ENCODE measurements at places on chromosomes 1 and 21. TPM values are rescaled to one million over a fixed set of nuclear protein-coding genes. Genes with fewer than 3 reads are reported as not detected.
A peak's percentile ranks its signal among the peaks of the same experiment; 100 is the strongest.

GRCh38 chr1:177872308-177872900 lies 97.5 kb downstream of the SEC16B start:
- DNase-seq = no peak
- no peak overlapping the region for H3K27ac ChIP-seq

SLC5A9 gene
- not detected for polyA plus RNA-seq

- H3K27me3 ChIP-seq = no peaks in the 10 kb centered on the region
- H3K27ac ChIP-seq = no peak overlapping the region
- H3K4me1 ChIP-seq = no peaks in the 10 kb centered on the region
- H3K36me3 ChIP-seq = no peaks in the 10 kb centered on the region
- no peak overlapping the region for H3K4me3 ChIP-seq
Observed at GRCh38 chr21:40947713-40948112, 100.8 kb upstream of the DSCAM start.

- no peak overlapping the region for H3K27ac ChIP-seq
- no peak overlapping the region for H3K4me3 ChIP-seq
- no peak for DNase-seq
Observed at GRCh38 chr1:1187938-1188337, 14.3 kb downstream of the TTLL10 start.

- no peaks in the 10 kb centered on the region for H3K4me1 ChIP-seq
- no peak overlapping the region for H3K27ac ChIP-seq
- 0 out of 2 replicates have a peak, but pooled peaks cover 2% of the 10 kb centered on the region for H3K27me3 ChIP-seq
- H3K36me3 ChIP-seq = no peaks in the 10 kb centered on the region
Observed at GRCh38 chr1:232883992-232884661, 66.3 kb upstream of the NTPCR start.

APCS gene
- polyA plus RNA-seq = not detected

DNA sequence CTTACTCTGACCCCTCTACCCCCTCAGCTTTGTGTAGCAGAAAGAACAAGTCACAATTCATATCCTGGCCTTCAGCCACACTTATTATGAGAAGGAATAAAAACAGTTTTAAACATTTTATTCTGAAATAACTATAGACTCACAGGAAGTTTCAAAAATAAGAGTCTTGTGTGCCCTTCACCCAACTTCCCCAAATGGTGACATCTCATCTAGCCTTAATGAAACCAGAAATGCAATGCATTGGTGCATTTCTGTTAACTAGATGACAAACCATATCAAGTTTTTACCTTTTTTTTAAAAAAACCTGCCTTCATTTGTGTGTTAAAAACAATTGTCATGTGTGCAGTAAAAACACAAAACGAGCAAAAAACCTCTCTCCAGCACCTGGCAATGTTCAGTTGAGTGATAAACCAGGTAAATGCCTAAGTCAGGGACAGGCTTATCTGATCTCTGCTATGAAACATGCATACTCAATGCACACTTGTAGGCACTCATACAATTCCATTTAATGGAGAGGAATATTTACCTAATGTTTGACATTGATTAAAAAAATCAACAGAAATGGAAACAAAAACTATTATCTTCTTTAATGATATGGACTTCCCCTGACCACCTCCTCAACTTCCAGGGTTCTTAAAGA lies 51.5 kb downstream of the SH3BGR start:
- H3K4me3 ChIP-seq = no peak overlapping the region
- no peaks in the 10 kb centered on the region for H3K4me1 ChIP-seq
- DNase-seq = no peak
- no peaks in the 10 kb centered on the region for H3K27me3 ChIP-seq
- H3K36me3 ChIP-seq = no peaks in the 10 kb centered on the region
- H3K27ac ChIP-seq = no peak overlapping the region

- H3K27ac ChIP-seq = no peak overlapping the region
- no peaks in the 10 kb centered on the region for H3K27me3 ChIP-seq
- H3K4me1 ChIP-seq = peaks cover 8% of the 10 kb centered on the region
- H3K4me3 ChIP-seq = no peak overlapping the region
Observed at GRCh38 chr1:27394925-27395324, 2.5 kb downstream of the GPR3 start.

- H3K36me3 ChIP-seq = no peaks in the 10 kb centered on the region
- H3K4me3 ChIP-seq = no peak overlapping the region
- no peak for DNase-seq
- no peaks in the 10 kb centered on the region for H3K27me3 ChIP-seq
- no peaks in the 10 kb centered on the region for H3K4me1 ChIP-seq
Observed at GRCh38 chr1:116755681-116756080, 1.5 kb downstream of the CD2 start.

LRRC53 gene
- polyA plus RNA-seq = not detected

DNA sequence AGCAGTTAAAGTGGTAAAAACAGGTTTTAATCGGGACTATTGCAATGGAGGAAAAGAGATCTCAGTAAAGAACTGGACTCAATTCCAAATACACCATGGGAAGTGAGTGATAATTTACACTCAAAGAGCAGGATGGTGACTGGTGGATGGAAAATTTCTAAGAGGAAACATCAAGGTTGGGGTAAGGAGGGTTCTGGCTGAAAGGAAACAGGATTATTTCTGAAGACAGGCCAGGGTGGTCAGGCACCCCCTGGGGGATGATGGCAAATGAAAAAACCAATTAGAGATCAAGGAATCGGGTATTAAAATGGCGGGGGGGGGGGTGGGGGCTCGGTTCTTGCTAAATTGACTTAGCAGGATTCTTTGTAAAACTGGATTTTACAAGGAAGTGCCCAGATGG lies 12.3 kb upstream of the HSD11B1 start:
- H3K4me3 ChIP-seq = no peak overlapping the region
- H3K27me3 ChIP-seq = no peaks in the 10 kb centered on the region
- H3K36me3 ChIP-seq = no peaks in the 10 kb centered on the region
- no peaks in the 10 kb centered on the region for H3K4me1 ChIP-seq
- no peak overlapping the region for H3K27ac ChIP-seq

DNA sequence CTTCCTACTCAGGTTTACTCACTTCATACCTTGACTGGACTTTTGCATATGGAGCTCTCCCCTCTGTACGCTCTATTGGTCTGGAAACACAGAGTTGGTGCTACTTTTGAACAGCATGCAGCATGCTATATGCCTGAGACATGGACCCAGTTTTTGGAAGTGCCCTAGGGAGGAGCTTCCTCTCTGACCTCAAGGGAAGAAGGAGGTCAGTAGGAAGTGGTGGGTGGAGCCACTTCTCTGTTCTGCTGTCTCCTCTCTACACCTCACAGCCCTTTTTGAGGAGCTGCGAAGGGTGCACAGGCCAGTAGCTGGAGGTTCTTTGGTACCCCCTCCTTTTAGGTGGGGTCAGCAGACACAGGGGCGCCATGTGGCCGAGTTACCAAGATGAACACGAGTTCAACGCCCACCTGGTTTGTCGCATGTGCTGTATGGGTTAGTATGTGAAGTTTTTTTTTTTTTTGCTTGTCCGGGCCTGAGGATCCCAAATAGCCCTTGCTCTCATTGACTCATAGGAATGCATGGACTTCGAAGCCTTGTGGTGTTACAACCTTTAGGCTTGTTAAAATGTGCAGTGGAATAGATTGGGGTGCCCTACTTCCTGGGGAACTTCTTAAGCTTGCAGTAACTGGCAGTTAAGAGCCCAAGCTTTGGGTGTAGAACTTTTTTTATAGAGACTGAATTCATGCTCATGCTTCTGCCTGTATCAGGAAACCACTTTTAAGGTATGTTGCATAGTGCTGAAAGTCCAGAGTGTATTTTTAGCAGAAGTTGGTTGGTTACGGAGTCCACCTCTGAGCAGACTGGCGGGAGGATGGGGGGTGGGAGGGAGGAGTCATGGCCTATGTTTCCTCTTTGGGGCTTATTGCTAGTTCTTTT lies 10.7 kb downstream of the MACF1 start:
- H3K27ac ChIP-seq = peak overlapping the region; percentile 87
- H3K36me3 ChIP-seq = no peaks in the 10 kb centered on the region
- no peaks in the 10 kb centered on the region for H3K27me3 ChIP-seq
- H3K4me1 ChIP-seq = peaks cover 19% of the 10 kb centered on the region

TNNI3K gene
- not detected for polyA plus RNA-seq

DNA sequence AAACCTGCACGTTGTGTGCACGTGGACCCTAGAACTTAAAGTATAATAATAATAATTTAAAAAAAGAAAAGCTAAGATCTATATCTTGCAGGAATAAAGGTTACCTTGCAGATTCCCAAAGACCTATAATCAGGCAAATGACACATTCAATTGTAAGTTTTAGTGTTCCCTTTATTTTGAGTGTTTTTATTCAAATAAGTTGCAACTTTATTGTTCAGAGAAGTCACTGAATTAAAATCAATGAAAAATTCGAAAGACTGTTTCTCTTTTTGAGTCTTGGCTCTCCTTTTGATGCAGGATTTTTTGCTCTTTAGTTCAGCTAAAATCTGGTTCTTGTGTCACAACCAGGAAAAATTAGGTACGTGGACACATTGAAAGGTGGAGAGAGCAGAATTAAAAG lies 27.8 kb upstream of the TNFSF4 start:
- no peak overlapping the region for H3K27ac ChIP-seq
- H3K36me3 ChIP-seq = no peaks in the 10 kb centered on the region

SLX9 gene
- polyA plus RNA-seq = 69.2 TPM

DNA sequence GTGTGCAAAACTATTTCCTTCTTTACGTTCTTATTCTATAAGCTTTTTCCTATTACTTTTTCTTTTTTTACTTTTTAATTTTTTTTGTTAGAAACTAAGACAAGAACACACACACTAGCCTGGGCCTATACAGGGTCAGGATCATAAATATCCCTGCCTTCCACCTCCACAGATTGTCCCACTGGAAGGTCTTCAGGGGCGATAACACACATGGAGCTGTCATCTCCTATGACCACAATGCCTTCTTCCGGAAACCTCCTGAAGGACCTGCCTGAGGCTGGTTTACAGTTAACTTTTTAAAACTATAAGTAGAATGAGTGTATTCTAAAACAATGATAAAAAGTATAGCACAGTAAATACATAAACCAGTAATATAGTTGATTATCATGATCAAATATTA lies 10.3 kb upstream of the FAM89A start:
- H3K27me3 ChIP-seq = no peaks in the 10 kb centered on the region
- no peak overlapping the region for H3K27ac ChIP-seq
- no peaks in the 10 kb centered on the region for H3K36me3 ChIP-seq
- H3K4me3 ChIP-seq = no peak overlapping the region
- no peaks in the 10 kb centered on the region for H3K4me1 ChIP-seq

- no peaks in the 10 kb centered on the region for H3K4me1 ChIP-seq
- H3K27ac ChIP-seq = no peak overlapping the region
- DNase-seq = no peak
- H3K27me3 ChIP-seq = no peaks in the 10 kb centered on the region
- H3K4me3 ChIP-seq = no peak overlapping the region
- H3K36me3 ChIP-seq = no peaks in the 10 kb centered on the region
Observed at GRCh38 chr21:31993826-31994825, 121.3 kb downstream of the HUNK start.

DNA sequence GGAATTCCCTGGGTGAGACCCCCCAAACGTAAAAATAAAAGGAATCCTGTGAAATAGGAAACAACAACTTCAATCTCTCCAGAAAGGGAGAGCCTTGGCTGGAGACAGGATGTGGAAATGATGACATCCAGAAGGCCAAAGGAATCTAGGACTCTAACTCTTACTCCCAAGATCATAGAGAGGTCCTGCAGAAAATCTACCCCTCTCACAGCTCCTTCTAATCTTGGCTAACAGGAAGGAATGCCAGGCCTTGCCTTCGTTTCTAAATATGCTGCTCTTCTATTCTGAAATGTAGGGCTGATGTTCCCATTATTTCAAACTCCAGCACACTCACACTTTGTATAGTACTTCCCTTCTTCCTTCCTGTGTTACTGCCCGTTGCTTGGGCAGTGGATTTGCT lies 40.7 kb downstream of the ARHGEF11 start:
- no peaks in the 10 kb centered on the region for H3K27me3 ChIP-seq
- DNase-seq = no peak
- no peaks in the 10 kb centered on the region for H3K36me3 ChIP-seq
- H3K27ac ChIP-seq = no peak overlapping the region
- no peaks in the 10 kb centered on the region for H3K4me1 ChIP-seq

GRCh38 chr1:35044431-35044830 lies 12.7 kb upstream of the ZMYM6 start:
- no peaks in the 10 kb centered on the region for H3K36me3 ChIP-seq
- H3K4me3 ChIP-seq = no peak overlapping the region
- no peak for DNase-seq
- H3K27ac ChIP-seq = no peak overlapping the region
- no peaks in the 10 kb centered on the region for H3K4me1 ChIP-seq

DNA sequence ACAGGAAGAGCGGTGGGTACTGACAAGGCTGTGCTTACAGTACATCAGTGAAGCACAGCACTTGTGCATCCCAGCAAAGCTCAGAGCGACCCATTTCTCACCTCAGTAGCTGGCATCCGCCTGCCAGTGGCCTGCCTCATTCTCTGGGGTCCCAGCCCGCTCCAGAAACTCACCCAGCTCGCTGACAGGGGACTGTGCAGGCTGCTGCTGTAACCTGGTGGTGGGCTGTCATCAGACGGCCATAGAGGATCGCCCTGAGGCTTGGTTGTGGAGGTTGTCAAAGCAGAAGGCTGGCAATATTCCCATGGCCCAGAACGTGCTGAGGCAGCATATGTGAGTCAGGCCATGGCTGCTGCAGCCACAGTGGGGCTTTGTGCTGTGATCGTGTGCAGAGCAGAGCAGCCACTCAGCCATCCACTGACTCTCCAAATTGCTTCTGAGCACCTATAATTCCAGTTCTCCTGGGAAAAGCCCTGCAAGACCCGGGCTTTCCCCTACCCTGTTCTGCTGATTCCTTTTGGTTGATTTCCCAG lies 13.6 kb upstream of the GPR137B start:
- H3K4me1 ChIP-seq = peaks cover 9% of the 10 kb centered on the region
- H3K36me3 ChIP-seq = no peaks in the 10 kb centered on the region
- H3K27me3 ChIP-seq = no peaks in the 10 kb centered on the region
- no peak overlapping the region for H3K27ac ChIP-seq

- no peak for DNase-seq
- H3K4me1 ChIP-seq = no peaks in the 10 kb centered on the region
- no peaks in the 10 kb centered on the region for H3K36me3 ChIP-seq
- no peak overlapping the region for H3K4me3 ChIP-seq
- no peaks in the 10 kb centered on the region for H3K27me3 ChIP-seq
- H3K27ac ChIP-seq = no peak overlapping the region
Observed at GRCh38 chr1:64295561-64295960, 92.1 kb downstream of the UBE2U start.

SMG5 gene
- 55.9 TPM for polyA plus RNA-seq

DNA sequence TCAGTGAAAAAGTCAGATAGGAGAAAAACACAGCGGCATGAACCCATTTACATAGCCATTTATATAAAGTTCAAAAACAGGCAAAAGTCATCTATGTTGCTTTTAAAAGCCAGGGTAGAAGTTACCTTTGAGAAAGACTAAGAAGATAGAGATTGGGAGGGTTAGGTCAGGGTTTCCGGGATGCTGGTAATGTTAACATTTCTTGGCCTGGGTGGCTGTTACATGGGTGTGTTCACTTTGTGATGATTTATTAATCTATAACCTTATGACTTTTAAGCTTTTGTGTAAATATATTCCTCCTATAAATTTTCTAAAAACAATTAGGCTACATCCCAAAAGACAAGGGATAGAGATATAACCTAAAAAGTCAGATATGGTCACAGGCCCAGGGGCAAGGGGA lies 15.0 kb upstream of the FAM20B start:
- no peaks in the 10 kb centered on the region for H3K4me1 ChIP-seq
- no peak for DNase-seq
- no peaks in the 10 kb centered on the region for H3K27me3 ChIP-seq
- no peaks in the 10 kb centered on the region for H3K36me3 ChIP-seq

Measured in GM12878 (cell line).